WTC11 (cell line): ENCODE measurements at places on chromosomes 4 and X. TPM values are rescaled to one million over a fixed set of nuclear protein-coding genes. Genes with fewer than 3 reads are reported as not detected.

The HPSE gene
- 3.0 to 3.8 TPM (median 3.7 TPM) in 3 replicates for total RNA-seq

DNA sequence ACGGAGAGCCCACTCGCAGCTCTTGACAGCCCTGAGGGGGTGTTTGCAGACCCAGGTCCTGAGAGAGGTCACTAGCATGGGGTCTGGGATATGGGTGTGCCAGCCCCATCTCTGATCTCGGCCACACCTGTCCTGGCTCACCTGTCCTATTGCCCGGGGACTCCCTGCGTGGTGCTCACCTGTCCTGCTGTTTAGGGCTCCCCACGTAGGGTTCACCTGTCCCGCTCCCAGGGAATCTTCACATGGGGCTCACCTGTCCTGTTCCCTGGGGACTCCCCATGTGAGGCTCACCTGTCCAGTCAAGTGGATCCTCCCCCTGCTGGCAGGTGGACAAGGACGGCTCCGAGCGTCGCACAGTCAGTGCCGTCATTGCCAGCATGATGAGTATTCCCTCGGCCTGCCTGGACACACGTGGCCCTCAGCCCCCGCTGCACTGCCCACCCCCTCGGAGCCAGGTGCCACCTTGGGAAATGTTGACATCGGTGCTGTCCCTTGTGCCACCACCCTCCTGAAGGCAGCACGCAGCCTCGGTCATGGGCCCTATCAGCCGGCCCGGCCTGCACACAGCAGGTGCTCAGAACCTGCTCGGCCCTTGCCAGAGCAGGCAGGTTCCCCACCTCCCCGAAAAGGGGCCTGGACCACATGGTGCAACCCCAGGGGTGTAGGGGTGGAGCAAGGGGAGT is 6.3 kb downstream of the SLC49A3 start:
- H3K4me3 ChIP-seq = no peak overlapping the region
- no peaks in the 10 kb centered on the region; the same call in 1 of the 2 replicates for H3K27me3 ChIP-seq
- no peak for DNase-seq
- H3K4me1 ChIP-seq = peaks cover 7% of the 10 kb centered on the region; the same call in 1 of the 2 replicates

DNA sequence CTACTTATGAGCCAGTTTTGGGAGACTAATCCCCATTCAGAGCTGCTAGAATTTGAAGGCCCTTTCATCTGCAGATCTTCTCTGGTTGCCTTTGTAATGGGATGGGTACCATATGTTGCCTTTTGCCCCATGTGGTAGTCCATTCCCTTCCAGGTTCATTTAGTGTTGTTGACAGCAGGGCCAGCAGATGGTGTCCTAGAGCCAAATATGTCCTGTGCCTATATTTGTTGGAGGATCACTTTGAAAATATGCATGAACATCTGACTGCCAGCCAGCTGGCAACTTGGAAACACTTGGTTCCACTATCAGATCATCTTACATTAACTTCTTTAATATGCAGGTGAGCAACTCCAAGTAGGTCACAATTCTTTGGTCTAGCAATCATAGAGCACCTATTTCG is 30.4 kb downstream of the CFAP299 start:
- peak; percentile 52 for DNase-seq
- H3K36me3 ChIP-seq = peaks cover 18% of the 10 kb centered on the region
- H3K4me3 ChIP-seq = no peak overlapping the region
- H3K4me1 ChIP-seq = peaks cover 10% of the 10 kb centered on the region
- H3K27ac ChIP-seq = no peak overlapping the region
- no peaks in the 10 kb centered on the region; the same call in 1 of the 2 replicates for H3K27me3 ChIP-seq

GRCh38 chr4:183599690-183600089 is 59.3 kb downstream of the RWDD4 start:
- no peak overlapping the region for H3K27ac ChIP-seq
- H3K36me3 ChIP-seq = no peaks in the 10 kb centered on the region
- DNase-seq = no peak
- H3K4me3 ChIP-seq = no peak overlapping the region
- H3K4me1 ChIP-seq = no peaks in the 10 kb centered on the region

GRCh38 chr4:25238052-25238451 is 4.2 kb downstream of the PI4K2B start:
- peaks cover 19% of the 10 kb centered on the region for H3K36me3 ChIP-seq
- peaks cover 17% of the 10 kb centered on the region for H3K27me3 ChIP-seq
- no peak overlapping the region for H3K27ac ChIP-seq
- DNase-seq = no peak
- H3K4me1 ChIP-seq = peaks cover 14% of the 10 kb centered on the region

The CDS1 gene
- total RNA-seq = 17.4 to 18.3 TPM (median 18.2 TPM) in 3 replicates

- no peaks in the 10 kb centered on the region for H3K4me1 ChIP-seq
- H3K4me3 ChIP-seq = no peak overlapping the region
- H3K27ac ChIP-seq = no peak overlapping the region
- no peaks in the 10 kb centered on the region for H3K27me3 ChIP-seq
Observed at GRCh38 chr4:167989815-167990214, 102.5 kb upstream of the ANXA10 start.

DNA sequence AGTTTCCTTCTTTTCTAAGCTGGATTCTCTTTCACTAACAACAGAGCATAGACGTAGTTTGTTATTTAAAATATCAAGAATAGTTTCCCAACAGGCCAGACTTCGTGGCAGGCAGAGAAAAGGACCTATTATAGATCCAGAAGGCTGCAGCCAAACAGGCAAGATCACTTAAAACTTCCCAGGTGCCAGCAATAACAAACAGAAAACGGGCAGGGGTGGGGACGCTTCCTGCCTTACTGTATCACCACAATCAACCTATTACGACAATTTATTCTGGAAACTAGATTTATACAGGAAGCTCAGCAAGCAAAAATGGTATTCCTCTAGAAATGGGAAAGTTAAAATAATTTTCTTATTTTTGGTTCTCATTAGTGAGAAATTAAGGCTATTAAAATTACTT is 22.1 kb downstream of the RWDD4 start:
- H3K4me1 ChIP-seq = peaks cover 37% of the 10 kb centered on the region
- peak overlapping the region; percentile 80 for H3K27ac ChIP-seq
- H3K27me3 ChIP-seq = no peaks in the 10 kb centered on the region
- H3K36me3 ChIP-seq = no peaks in the 10 kb centered on the region

The ALAS2 gene
- total RNA-seq = 0.30 to 0.35 TPM in 2 of 3 replicates, not detected in the other

GRCh38 chrX:68043713-68044438 is 389.4 kb downstream of the OPHN1 start:
- no peaks in the 10 kb centered on the region for H3K36me3 ChIP-seq
- H3K27ac ChIP-seq = no peak overlapping the region
- no peak overlapping the region for H3K4me3 ChIP-seq
- peaks cover 37% of the 10 kb centered on the region for H3K27me3 ChIP-seq

GRCh38 chrX:45134315-45134731 is 66.4 kb downstream of the DIPK2B start:
- peaks cover 7% of the 10 kb centered on the region for H3K36me3 ChIP-seq
- no peak overlapping the region for H3K4me3 ChIP-seq
- no peaks in the 10 kb centered on the region for H3K4me1 ChIP-seq

DNA sequence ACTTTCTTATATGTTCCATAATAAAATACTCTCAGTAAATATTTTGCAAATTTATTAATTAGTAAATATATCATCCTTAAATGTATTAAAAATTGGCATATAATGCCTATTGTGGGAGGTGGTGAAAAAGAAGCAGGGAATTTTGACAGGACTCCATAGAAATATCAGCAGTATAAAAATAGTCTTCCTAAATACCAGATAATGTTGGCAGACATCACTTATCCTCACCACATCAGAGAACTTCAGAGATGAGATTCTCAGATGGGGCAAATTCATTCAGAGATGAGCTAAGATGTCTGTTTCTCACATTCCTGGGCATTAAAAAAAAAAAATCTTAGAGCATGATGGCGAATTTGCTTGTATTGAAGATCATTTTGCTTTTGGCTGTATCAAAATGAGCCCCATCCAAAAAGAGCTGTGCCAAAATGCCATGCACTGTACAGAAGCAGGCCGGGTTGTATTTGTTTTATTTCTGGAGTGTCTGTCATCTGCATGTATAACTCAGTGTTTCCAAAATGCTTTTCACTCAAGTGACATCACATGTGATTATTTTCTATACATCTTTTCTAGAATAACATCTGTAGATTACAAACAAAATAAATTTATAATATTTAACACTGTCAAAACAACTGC is 41.7 kb downstream of the ATP8A1 start:
- no peak overlapping the region for H3K4me3 ChIP-seq
- H3K27ac ChIP-seq = no peak overlapping the region
- H3K36me3 ChIP-seq = peaks cover 7% of the 10 kb centered on the region
- no peaks in the 10 kb centered on the region for H3K27me3 ChIP-seq
- no peak for DNase-seq

DNA sequence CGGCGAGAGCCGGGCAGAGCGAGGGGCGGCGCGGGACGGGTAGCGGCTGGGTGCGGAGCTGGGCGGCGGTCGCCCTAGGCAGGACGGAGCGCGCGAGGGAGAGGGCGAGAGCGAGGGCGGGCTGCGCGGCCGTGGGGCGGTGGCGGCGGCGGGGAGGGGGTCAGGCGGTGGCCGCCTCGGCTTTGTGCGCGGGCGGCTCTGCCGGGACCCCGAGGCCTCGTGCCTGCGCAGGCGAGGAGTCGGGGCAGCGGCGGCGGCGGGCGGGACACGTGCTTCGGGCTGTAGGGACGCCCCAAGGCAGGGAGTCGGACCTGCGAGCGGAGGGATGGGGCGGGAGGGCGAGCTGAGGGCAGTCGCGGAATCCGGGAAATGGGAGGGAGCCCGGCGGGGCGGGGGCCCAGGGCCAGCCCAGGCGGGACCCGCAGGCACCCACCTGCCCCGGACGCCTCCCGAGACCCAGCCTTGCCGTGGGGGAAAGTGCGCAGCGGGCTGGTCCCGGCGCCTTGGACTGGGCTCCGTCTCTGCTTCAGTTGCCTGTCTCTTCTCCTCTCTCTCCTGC is 465 bp downstream of the BMPR1B start:
- peaks cover 70% of the 10 kb centered on the region for H3K27me3 ChIP-seq
- H3K27ac ChIP-seq = no peak overlapping the region
- peak; percentile 74 for DNase-seq
- H3K4me3 ChIP-seq = peak overlapping the region; percentile 80
- H3K36me3 ChIP-seq = no peaks in the 10 kb centered on the region

DNA sequence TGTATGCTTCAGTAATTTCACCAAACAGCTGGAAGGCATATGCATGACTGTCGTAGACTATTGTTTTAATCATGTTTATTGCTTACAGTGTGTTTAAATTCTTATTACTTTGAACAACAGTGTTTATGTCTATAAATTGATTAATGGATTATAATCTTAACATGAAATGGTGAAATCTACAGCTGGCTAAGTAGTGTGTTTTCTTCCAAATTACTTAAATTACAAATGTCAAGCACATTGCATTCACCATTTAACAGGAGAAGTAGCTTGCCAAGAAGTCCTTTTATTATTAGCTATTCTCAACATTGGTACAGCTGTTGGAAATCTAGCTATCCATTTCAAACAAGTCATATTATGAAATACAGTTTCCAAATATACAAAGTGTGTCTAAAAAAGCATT is 849.3 kb upstream of the PCDH10 start:
- no peak for DNase-seq
- H3K4me1 ChIP-seq = peaks cover 5% of the 10 kb centered on the region
- H3K4me3 ChIP-seq = no peak overlapping the region
- no peak overlapping the region for H3K27ac ChIP-seq

DNA sequence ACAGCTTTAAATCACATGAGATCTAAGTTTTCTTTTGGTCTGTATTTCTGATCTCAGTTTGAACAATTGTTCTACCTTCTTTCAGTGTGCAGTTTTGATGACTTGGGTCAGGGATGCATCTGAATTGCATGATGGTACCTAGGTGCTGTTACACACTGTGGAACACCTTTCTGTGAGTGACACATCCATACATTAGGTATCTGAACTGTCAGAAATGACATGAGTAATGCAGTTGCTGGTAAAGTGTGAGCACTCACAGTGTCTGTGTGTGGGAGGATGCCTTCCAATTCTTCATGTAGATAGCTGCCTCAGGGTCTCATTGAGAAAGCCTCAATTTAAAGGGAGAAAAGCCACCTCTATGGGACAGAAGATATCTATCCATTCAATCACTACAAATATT is 411.9 kb downstream of the PPARGC1A start:
- H3K27ac ChIP-seq = no peak overlapping the region
- no peak overlapping the region for H3K4me3 ChIP-seq
- no peak for DNase-seq
- H3K36me3 ChIP-seq = no peaks in the 10 kb centered on the region
- no peaks in the 10 kb centered on the region; the same call in 1 of the 2 replicates for H3K27me3 ChIP-seq

- no peak overlapping the region for H3K27ac ChIP-seq
- no peak for DNase-seq
- no peaks in the 10 kb centered on the region for H3K27me3 ChIP-seq
- H3K4me3 ChIP-seq = no peak overlapping the region
- peaks cover 3% of the 10 kb centered on the region; the same call in 1 of the 2 replicates for H3K4me1 ChIP-seq
Observed at GRCh38 chrX:124274438-124275181, 57.9 kb upstream of the TEX13D start.

GRCh38 chr4:5980436-5981155 is 37.6 kb downstream of the C4orf50 start:
- DNase-seq = no peak
- no peak overlapping the region for H3K4me3 ChIP-seq
- peaks cover 13% of the 10 kb centered on the region for H3K27me3 ChIP-seq
- H3K27ac ChIP-seq = no peak overlapping the region

GRCh38 chr4:103073792-103074438 is 2.6 kb downstream of the SLC9B2 start:
- peaks cover 41% of the 10 kb centered on the region for H3K27me3 ChIP-seq
- no peak overlapping the region for H3K4me3 ChIP-seq
- peaks cover 23% of the 10 kb centered on the region for H3K4me1 ChIP-seq
- no peaks in the 10 kb centered on the region for H3K36me3 ChIP-seq

- no peaks in the 10 kb centered on the region for H3K27me3 ChIP-seq
- H3K27ac ChIP-seq = no peak overlapping the region
- peaks cover 38% of the 10 kb centered on the region for H3K36me3 ChIP-seq
- peaks cover 67% of the 10 kb centered on the region for H3K4me1 ChIP-seq
- no peak for DNase-seq
Observed at GRCh38 chr4:114488301-114488982, 110.2 kb upstream of the UGT8 start.

The CCNG2 gene
- 18.9 to 20.8 TPM (median 20.4 TPM) in 3 replicates for total RNA-seq

The HTN3 gene
- not detected in 3 replicates for total RNA-seq

GRCh38 chrX:43225626-43226328 is 430.3 kb upstream of the MAOA start:
- H3K36me3 ChIP-seq = no peaks in the 10 kb centered on the region
- H3K27me3 ChIP-seq = no peaks in the 10 kb centered on the region
- no peak overlapping the region for H3K4me3 ChIP-seq
- no peaks in the 10 kb centered on the region for H3K4me1 ChIP-seq

The CT47B1 gene
- not detected in 3 replicates for total RNA-seq

The SEPSECS gene
- total RNA-seq = 4.6 to 7.0 TPM (median 6.2 TPM) in 3 replicates

The USP51 gene
- 6.0 to 6.5 TPM (median 6.4 TPM) in 3 replicates for total RNA-seq

DNA sequence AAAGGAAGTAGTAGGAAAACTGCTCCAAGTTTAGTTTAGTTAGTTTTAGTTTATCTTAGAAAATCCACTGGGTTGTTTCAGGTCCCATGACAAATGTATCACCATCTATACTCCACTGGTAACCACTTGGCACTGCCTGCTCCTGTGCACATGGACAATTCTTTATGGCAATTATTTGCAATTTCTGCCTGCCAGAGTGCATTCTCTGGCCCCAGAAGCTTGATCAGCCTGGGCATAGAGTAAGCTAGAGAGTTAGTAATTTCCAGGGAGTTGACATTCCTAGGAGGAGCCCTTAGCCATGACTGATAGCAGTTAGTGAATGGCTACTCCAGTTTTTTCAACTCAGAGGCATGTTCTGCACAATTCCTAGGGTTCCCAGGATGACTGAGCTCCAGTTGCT is 203.2 kb upstream of the FGF13 start:
- no peak overlapping the region for H3K27ac ChIP-seq
- peaks cover 5% of the 10 kb centered on the region; the same call in 1 of the 2 replicates for H3K4me1 ChIP-seq
- H3K36me3 ChIP-seq = no peaks in the 10 kb centered on the region
- no peak for DNase-seq

- no peak overlapping the region for H3K27ac ChIP-seq
- DNase-seq = no peak
- no peaks in the 10 kb centered on the region; the same call in 1 of the 2 replicates for H3K36me3 ChIP-seq
Observed at GRCh38 chr4:103754844-103755243, 35.1 kb upstream of the TACR3 start.

GRCh38 chr4:118326585-118326984 is 26.2 kb downstream of the PRSS12 start:
- H3K36me3 ChIP-seq = no peaks in the 10 kb centered on the region
- H3K27ac ChIP-seq = no peak overlapping the region
- DNase-seq = no peak
- no peak overlapping the region for H3K4me3 ChIP-seq
